ENCODE measurements at places on chromosomes 12 and 14. TPM values are rescaled to one million over a fixed set of nuclear protein-coding genes. Genes with fewer than 3 reads are reported as not detected.

The KRT72 gene
- not detected for polyA plus RNA-seq

The OR6S1 gene
- 0.09 TPM for polyA plus RNA-seq

The VRTN gene
- not detected for polyA plus RNA-seq

DNA sequence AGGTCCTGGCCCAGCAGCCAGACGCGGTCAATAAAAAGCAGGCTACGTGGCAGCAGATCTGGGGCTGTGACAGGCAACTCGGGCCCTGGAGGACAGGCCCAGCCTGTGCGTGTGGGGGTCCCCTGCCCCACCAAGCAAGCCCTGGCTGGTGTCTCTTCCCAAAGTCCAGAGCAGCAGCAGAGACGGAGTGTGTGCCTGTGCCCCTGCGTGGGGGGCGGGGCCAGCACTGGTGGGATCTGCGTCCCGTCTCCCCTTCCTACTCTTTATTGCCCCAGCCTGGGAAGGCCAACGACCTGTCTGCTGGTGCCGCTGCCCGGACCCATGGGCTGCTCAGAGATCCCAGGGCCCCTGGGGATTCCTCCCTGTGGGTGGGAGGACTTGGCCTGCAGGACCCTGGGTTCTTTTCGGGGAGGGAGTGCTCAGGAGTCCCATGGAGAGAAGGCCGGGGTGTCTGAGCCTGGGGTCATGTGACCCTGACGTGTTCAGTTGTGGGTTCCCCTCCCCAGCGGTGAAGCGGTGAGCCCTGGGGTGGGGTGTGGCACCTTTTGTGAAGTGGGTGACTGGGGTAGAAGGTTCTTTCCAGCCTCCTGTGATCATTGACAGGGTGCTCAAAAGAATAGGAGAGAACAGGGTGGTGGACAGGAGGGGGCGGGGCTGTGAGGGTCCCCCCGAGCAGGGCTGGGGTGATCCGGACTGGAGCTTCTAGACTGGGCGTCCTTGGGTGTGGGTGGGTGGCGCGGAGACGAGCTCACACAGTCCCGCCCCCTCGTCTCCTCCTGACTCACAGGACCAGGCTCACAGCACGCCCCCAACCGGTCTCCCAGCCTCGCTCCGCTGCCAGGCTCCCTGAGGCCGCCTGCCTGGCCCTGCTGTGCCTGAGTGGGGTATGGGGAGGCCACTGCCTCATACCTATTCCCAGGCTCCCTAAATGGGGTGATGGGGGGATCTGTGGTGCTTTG is 22.4 kb downstream of the ASPG start:
- DNase-seq = no peak
